ENCODE measurements at places on chromosomes 6 and 20.

GRCh38 chr20:63498960-63499337 is at the start of gene EEF1A2:
EEF1A2 (minus strand) TSS chr20:63499083; CDS start chr20:63497763, 1,320 bp downstream.
- DNase-seq, result no peak

GRCh38 chr20:40326784-40327183 is 362.3 kb downstream of the MAFB start:
- no peak for DNase-seq

DNA sequence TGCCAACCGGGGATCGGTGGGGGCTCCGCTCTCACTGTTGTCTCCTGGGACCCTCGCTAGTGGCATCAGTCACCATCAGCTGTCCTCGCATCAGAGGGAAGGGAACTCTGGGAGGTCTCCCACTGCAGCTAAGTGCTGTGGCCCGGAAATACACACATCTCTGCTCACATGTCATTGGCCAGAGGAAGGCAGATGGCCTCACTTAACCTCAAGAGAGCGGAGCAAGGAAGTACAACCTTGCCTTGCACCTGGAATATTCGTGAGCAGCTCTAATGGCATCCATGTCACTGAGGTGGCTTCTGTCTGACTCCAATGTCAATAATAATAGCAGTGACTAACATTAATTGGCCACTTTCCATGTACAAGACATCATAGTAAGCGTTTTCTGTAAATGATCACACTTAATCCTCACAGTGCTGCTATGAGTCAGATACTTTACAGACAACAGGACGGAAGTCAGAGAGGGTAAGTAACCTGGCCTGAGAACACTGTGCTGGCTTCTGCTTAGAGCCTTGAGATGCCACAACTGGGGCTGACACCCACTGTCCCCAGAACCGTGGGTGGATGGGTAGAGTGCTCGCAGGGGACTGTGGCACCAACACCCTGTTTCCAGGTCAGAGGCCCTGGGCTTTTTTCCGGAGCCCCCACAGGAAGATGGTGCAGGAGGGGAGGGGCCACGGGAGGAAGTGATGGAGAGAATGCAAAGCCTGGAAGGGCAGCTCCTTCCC is 6.0 kb downstream of the LHFPL5 start:
- no peak for DNase-seq

GRCh38 chr6:64860203-64860602 is 846.8 kb downstream of the EYS start:
- DNase-seq, result no peak

- DNase-seq, result no peak
Measured at GRCh38 chr6:53896196-53896595, 101.4 kb downstream of the LRRC1 start.

GRCh38 chr20:49161428-49162152 is 26.5 kb downstream of the STAU1 start:
- DNase-seq, result no peak

GRCh38 chr6:147947521-147947920 is 395.1 kb upstream of the SASH1 start:
- no peak for DNase-seq

GRCh38 chr20:31811796-31812728 is 7.1 kb upstream of the MYLK2 start:
- no peak for DNase-seq

- DNase-seq, result no peak
Measured at GRCh38 chr20:53806683-53807401, 213.2 kb upstream of the ZNF217 start.

- DNase-seq, result no peak
Measured at GRCh38 chr6:146620655-146621054, 21.9 kb downstream of the ADGB start.

DNA sequence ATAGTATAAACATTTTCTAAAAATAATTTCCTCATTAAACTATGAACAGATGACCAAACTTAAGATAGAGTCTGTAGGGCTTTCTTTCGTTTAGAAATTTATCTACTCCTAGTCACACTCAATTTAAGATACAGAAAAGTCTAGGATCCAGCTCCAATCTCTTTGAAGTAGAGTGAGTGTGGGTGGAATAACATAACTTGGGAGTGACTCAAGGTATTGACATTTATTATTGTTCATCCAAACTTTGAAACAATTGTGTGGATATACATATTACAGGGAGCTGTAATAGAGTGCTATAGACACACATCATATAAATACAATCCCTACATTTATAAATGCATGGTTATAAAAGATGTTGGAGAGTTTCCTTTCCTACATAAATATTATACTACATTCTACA is 715.2 kb upstream of the MANEA start:
- DNase-seq, result no peak

GRCh38 chr20:37828684-37829083 is 74.2 kb upstream of the VSTM2L start:
- DNase-seq, result no peak

DNA sequence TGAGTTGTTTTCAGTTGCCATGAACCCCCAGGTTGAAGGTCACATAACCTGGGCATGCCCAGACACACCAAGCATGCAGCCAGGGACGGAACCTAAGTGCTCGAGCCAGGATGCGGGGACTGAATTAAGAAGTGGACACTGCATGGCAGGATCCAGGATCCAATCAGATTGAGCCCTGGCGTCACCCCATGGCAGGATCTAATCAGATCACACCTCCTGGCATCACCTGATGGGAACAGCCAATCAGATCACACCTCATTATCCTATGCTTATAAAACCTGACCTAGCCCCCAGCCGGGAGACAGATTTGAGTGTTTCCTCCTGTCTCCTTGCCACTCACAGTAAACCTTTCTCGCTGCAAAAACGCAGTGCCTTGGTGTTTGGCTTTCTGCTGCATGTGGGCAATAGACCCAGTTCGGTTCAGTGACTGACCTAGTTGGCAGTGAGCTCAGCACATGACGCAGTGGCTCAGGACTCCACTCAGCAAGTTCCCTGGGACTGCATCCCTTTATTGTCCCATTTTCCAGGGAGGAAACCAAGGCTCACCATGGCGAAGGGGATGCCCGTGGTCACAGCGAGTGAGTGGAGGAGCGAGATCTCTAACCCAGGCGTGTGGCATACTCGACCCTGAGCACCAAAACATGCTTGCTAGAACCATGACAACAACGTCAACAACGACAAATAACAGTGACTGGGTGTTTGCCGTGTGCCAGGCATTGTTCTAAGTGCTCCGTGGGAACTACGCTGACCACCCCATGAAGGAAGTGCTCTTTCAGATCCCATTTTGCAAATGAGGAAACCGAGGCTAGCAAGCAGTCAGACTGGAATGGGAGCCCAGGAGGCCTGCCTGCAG is 66.3 kb downstream of the RBM38 start:
- no peak for DNase-seq

- no peak for DNase-seq
Measured at GRCh38 chr6:111724505-111724904, 118.8 kb upstream of the TRAF3IP2 start.
